ENCODE measurements at places on chromosomes 2 and 18.

- ATAC-seq = no peak
These were observed 46.6 kb downstream of the CDK15 start for GRCh38 chr2:201852878-201853415.

DNA sequence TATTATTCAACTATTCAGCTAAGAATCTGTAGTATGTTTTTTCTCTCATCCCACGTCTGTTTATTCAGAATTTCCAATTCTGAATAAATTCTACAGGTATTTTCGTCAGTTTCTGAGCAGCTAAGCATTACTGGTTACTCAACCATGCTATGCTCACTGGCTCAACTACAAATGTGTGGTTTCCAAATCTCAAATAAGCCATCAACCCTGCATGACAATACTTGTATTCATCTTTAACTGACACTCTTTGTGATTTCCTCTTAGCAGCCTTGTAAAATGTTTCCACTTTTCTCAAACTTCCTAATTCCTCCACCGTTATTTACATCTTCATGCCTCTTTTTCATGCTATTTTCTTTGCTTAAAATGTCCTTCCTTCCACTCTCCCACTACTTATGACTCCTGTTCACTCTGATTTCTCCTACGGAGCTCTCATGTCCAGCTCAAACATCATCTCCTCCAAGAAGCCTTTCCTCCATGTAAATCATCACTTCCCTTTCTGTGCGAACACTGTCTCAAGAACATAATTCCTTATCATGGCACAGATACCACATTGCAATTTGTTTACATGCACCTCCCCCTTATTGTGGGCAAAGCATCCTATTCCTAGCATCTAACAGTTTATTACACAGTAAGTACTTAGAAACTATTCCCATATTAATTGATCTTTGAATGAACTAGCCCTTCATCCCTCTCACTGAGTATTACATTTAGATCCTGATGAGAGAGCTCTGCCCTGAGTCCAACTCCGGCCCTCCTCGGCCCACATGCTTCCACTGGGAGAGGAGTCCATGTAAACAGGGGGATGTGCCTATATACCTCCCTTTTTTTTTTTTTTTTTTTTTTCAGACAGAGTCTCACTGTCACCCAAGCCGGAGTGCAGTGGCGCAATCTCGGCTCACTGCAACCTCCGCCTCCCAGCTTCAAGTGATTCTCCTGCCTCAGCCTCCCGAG lies 10.5 kb downstream of the CCDC88A start:
- ATAC-seq = no peak

GRCh38 chr2:134287323-134287722 lies 33.5 kb downstream of the MGAT5 start:
- no peak for ATAC-seq

DNA sequence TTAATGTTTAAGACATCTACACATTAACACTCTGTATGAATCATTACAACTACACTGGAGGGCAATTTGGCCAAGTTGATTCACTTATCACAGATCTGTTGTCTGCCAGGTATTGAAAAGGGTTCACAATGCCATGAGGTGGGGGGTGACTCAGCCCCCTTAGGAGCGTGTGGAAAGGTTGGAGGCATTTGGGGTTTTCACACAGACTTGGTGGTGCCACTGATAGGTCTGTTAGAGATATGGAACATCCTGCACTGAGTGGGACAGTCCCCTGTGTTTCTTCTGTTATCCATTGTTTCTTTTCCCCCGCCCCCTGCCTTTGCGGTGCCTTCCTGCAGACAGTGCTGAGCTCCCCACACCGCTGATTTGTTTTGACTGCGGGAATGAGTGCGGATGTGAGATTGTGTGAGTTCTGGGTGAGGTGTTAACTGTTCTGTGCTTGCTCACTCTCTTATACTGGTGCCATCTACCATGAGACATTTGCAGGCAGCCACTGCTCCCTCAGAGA lies 9.3 kb upstream of the TSN start:
- no peak for ATAC-seq

- ATAC-seq = no peak
These were observed 3.1 kb downstream of the STK39 start for GRCh38 chr2:168244318-168244717.
